Right ventricle myocardium superior (tissue), 1 donor: ENCODE measurements at places on chromosomes 6 and 20. TPM values are rescaled to one million over a fixed set of nuclear protein-coding genes. Genes with fewer than 3 reads are reported as not detected.
A peak's percentile ranks its signal among the peaks of the same experiment; 100 is the strongest.

DNA sequence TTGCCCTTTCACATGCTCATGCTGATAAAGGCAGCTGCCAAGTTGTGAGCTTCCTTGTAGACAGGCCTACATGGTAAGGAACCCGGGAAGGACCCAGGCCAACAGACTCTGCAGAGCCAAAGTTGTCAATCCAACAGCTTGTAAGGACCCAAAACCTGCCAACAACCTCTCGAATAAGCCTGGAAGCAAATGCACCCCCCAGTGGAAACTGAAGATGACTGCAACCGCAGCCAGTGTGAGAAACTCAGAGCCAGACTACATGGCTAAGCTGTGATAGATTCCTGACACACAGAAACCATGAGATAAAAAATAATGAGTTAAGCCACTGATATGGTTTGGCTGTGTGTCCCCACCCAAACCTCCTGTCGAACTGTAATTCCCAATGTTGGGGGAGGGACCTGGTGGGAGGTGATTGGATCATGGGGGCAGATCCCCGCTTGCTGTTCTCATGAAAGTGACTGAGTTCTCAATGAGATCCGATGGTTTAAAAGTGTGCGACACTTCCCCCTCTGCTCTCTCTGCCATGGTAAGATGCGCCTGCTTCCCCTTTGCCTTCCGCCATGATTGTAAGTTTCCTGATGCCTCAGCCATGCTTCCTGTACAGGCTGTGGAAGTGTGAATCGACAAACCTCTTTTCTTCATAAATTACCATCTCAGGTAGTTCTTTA, 18.8 kb upstream of the CLPSL2 start:
- no peak for DNase-seq

DNA sequence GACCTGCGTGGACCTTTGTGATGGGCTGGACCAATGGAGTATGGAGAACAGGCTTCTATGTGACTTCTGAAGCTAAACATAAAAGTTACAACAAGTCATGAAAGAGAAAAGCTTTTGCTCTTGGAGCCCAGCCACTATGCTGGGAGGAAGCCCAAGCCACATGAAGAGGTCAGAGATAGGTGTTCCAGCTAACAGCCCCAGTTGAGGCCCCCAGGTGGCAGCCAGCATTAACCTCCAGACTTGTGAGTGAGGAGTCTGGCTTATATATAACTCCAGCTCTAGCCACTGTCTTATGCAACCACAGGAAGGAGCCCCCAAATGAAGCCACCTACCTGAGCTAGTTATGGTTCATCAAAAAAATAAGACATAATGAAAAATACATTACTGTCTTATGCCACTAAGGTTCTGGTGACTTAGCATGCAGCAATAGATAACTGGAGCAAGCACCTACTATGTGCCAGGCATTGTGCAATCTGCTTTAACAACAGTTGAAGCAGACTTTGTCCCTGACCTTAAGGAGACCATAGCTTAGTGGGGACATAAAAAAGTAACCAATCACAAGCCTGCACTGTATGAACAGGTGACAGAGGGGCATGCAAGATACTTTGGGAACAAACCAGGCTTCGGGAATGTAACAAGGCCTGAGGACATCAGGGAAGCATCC, 599.6 kb downstream of the PTPRT start:
- DNase-seq, result no peak

DNA sequence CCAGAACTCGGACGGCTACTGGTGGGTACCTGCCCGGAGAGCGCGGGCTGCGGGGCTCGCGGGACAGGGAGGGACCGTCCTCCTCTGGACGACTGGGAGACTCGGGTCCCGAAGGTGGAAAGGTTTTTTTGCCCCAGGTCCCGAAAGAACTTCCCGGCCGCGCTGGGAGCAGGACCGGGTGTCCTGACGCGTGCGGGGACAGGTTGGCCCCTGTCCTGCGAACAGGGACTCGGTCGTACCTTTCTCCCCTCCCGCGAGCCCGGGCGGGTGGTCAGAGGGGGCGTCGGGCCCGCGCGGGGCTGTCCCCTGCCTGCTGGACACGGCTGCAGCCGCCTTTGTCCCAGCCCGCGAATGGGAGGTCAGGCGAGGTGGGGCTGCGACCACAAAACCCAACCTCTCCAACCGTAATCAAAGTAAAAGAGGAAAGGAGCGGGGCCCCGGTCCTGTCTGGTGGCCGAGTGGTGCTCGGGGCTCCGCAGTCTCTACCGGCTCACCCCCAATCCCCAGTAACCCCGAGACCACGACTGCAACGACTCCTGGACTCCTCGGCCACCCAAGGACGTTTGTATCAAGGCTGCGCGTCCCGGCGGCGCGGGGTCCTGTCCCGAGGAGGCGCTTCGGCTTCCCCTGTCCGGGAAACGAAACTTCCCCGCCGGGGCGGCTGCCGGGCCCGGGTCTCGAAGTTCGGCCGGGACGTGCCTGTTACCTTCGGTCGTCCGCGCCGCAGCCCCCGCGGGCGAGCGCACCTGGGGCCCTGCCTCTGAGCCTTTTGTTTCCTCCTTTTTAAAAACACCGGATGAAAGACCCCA, 798 bp downstream of the DSP start:
- peak; percentile 55 for DNase-seq

EDN1 gene
- 2.2 TPM for total RNA-seq

GRCh38 chr6:116335612-116336215, 35.0 kb upstream of the DSE start:
- DNase-seq, result no peak

FABP7 gene
- total RNA-seq, result not detected

DEFB132 gene
- not detected for total RNA-seq

- no peak for DNase-seq
Measured at GRCh38 chr6:18861204-18861603, 474.1 kb downstream of the RNF144B start.

BPIFB1 gene
- not detected for total RNA-seq

DPM1 gene
- 36.3 TPM for total RNA-seq

DNA sequence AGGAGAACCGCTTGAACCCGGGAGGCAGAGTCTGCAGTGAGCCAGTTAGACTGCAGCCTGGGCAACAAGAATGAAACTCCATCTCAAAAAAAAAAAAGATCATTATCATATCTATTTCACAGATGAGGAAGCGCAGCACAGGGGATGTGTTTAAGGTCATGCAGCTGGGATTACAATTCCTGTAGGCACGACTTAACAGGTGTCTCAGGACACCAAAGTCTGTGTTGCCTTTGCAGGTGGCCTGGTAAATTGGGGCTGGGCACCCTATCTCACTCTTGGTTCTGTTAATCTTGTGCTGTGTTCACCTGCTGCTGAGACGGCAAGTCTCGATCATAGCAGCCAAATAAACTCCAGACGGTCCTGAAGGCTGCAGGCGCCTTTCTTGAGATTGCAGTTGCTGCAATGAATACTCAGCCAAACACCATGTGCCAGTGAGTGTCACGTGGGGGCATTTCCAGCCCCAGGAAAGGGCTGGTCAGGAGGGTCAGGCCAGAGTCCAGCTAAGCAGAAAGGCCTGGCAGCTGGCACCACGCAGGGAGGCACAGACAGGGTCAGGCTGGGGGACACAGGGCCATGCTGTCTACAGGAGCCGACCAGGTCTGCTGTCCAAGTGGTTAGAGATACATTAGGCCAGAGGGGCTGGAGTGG, 55.8 kb downstream of the FGD2 start:
- peak; percentile 69 for DNase-seq

- no peak for DNase-seq
Measured at GRCh38 chr6:86942769-86943516, 5.6 kb downstream of the HTR1E start.

GRCh38 chr6:44030812-44031454, 96.3 kb downstream of the MRPL14 start:
- peak; percentile 11 for DNase-seq

GRCh38 chr6:165511807-165512206, 151.2 kb downstream of the PDE10A start:
- no peak for DNase-seq

- no peak for DNase-seq
Measured at GRCh38 chr6:19299129-19299528, 538.0 kb upstream of the ID4 start.

DNA sequence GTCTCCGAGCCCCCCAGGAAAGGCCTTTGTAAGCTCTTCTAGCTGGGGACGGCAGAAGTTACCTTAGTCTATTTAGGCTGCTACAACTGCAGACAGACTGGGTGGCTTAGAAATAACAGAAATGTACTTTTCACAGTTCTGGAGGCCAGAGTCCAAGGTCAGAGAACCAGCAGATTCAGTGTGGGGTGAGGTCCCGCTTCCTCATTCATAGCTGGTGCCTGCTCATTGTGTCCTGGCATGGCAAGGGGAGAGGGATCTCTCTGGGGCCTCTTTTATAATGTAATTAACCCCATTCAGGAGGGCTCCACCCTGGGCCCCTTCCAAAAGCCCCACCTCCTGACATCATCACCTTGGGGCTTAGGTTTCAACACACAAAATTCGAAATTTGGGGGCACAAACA, 315.1 kb downstream of the CDH4 start:
- no peak for DNase-seq

TGM3 gene
- total RNA-seq, result not detected

NKX2-4 gene
- total RNA-seq, result not detected

AIF1 gene
- 17.7 TPM for total RNA-seq

- peak; percentile 48 for DNase-seq
Measured at GRCh38 chr20:49297605-49298530, 20.0 kb upstream of the ZNFX1 start.

ARFGEF3 gene
- total RNA-seq, result 0.86 TPM

TMEM170B gene
- total RNA-seq, result 4.5 TPM

KCNQ5 gene
- total RNA-seq, result not detected

CCN5 gene
- 15.8 TPM for total RNA-seq

DNA sequence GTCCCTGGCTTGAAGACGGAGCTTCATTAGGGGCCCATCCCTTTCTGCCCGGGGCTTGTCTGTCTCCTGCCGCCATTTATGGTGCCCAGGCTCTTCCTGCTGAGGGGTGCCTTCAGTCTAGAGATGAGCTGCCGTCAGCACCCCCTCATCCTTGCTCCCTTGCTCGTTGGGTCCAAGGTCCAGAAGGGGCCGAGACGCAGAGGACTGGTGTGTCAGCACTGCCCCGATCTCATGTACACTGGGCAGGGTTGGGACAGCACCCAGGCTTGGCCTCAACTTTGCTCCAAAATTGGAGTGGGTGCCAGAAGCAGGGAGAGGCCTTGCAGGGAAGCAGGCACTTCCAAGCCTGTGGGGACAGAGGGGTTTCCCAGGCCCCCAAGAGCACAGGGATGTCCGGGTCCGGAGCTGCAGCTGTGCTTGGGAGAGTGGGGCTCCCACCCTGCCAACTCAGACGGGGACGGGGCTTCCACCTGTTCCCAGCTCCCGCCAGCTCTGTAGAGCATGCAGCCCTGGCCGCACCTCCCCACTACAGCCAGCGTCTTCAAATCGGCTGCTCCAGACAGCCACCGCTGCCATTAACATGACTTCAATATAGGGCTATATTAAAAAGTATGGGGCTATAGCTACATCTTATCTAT, 488.8 kb downstream of the TENT5A start:
- no peak for DNase-seq

DNA sequence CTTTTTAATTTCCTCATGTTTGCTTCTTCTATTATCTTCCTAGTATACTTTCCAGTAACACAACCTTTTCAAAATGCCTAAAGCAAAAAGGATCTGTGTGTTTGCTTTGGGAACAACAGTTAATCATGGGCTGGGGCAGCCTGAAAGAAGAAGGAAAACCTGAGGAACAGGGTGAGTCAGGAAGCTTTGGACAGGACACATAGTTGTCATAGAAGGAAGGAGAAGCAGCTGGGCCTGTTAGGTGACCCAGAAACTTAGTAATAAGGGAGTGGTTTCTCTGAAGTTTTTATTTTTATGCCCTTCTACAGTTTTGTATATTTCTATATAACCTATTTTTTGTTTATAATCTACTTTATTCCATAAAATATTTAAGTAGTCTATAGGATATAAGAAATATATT, 61.4 kb downstream of the CD24 start:
- no peak for DNase-seq
